ENCODE measurements at places on chromosomes 3 and 15.

DNA sequence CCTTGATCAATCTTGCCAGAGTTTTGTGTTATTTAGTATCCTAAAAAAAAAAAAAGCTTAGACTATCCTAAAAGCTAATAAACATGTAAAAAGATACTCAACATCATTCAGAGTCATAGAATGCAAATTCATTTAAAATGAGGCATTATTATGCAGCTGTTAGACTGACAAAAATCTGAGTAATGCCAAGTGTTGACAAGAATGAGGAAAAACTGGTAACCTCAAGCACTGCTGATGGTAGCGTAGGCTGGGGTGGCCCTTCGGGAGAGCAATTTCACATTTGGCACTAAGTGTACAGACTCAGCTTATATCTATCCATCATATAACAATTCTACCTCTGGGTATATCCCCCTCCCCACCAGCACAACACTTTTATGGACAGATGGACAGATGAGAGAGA, 280.4 kb downstream of the RAP2B start:
- DNase-seq = no peak

DNA sequence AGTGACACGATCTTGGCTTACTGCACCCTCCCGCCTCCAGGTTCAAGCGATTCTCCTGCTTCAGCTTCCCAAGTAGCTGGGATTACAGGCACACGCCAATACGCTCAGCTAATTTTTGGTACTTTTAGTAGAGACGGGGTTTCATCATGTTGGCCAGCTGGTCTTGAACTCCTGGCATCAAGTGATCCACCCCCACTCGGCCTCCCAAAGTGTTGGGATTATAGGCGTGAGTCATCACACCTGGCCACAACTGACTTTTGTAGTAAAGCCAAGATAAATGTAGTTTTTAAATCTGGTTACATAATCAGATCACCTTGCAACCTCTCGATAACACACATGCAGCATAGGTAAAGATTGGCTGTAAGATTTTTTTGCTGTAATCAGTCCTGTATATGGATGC, 657.5 kb upstream of the DPPA4 start:
- no peak for DNase-seq

GRCh38 chr15:41691471-41691870, 31.3 kb downstream of the MGA start:
- DNase-seq = no peak

DNA sequence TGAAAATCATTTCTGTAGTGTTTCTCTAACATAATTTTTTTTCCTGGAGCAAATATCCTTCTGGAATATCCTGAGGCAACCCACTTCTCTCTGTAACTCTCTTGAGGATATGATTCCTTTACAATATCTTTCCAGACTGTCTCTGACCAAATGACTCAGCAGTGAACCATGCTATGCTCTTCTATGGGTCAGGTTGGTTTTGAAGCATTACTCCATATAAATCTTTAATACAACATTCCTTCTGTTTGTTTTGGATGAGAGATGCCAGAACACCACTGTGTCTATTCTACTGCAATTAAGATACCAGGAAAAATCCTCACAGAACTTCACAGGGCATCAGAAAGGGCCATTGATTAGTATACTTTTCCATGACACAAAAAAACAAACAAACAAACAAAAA, 626.4 kb upstream of the ZNF385D start:
- no peak for DNase-seq

- DNase-seq = no peak
These were observed 22.0 kb downstream of the SLC15A2 start for GRCh38 chr3:121916189-121916588.

- DNase-seq = peak; percentile 15
These were observed 26.5 kb downstream of the IQGAP1 start for GRCh38 chr15:90414408-90415028.

DNA sequence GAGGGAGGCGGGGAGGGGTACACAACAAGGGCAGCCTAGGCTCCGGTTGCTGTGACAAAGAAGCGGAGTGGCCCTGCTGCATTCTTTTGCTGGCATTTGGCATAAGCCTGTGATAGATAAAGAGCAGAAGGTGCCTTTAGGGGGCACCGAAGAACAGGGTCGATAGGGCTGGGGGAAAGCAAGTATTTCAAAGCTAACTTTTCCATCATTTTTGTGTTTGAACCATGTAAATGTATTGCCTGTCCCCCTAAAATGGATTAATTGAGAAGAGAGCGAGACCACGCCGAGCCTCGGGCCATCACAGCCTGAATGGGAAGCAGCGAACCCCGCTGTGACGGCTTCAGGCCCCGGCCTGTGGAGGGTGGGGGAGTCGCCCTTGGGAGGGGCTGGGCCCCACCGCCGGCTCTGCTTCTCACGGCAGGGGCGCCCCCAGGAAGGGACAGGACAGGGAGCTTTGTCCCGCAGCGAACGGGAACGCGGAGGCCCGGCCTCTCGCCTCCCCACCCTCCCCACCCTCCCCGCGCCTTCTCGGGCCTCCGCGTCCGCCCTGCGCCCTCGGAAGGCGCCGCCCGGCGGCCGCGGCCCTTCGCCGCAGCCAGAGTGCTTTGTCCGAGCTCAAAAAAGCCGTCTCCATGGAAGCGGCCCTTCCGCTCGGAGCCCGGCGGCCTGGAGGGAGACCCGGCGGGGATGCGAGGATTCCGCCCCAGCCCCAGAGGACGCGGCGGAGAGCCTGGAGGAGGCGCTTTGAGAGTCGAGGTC, 32.4 kb upstream of the ALDH1L1 start:
- DNase-seq = no peak

GRCh38 chr15:42367041-42367440, 7.7 kb downstream of the CAPN3 start:
- no peak for DNase-seq

- DNase-seq = no peak
These were observed 769.5 kb downstream of the GRM7 start for GRCh38 chr3:7630351-7630911.

GRCh38 chr3:70179111-70179510, 133.3 kb downstream of the MDFIC2 start:
- no peak for DNase-seq

GRCh38 chr15:69562564-69562963, 109.9 kb downstream of the RPLP1 start:
- no peak for DNase-seq

DNA sequence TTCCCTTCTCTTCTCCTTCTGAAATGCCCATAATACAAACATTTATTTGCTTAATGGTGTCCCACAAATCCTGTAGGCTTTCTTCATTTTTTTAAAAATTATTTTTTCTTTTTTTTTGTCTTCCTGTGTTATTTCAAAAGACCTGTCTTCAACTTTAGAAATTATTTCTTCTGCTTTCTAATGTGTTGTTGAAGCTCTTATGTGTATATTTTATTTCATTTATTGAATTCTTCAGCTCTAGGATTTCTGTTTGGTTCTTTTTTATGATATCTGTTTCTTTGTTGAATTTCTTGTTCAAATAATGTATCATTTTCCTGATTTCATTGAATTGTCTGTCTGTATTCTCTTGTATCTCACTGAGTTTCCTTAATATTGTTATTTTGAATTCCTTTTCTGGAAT, 63.1 kb downstream of the AP4E1 start:
- DNase-seq = no peak

GRCh38 chr3:47009225-47010110, 30.0 kb downstream of the NBEAL2 start:
- peak; percentile 82 for DNase-seq

DNA sequence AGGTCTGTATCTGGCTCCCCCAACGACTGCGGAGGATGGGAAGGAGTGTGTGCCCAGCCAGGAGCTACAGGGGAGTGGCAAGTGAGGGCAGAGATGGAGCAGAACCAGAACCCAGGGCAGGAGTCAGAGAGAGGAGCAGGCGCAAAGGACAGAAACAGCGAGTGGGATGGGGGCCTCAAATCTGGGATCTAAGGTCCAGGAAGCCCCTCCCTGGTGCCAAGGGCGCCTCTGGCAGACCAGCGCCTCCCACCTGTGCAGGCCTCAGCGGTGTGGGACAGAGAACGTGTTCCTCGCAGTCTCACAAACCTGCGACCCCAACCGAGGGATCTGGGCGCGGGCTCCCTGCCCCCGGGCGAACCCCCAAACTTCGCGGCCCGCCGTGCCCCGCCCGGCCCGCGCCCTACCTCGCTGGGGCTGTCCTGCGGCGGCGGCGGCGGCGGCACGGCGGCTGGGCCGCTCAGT, 301 bp downstream of the PCBP4 start:
- DNase-seq = no peak

DNA sequence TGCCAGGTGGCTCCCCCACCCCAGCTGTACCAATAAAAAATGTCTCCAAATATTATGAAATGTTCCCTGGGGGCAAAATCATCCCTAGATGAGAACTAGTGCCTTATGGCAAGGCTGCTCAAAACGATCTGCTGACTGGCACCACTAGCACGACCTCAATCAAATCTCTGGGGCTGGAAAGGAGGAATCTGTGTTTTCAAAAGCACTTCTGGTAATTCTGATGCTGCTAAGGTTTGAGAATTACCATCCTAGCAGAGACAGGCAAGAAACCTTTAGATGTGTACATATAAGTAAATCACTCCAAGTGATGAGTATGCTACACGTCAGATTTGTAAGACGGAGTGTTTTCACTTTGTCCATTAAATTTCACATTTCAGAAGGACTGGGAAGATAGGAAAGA, 360.1 kb upstream of the THRB start:
- DNase-seq = no peak

GRCh38 chr15:60673918-60674558, 195.1 kb upstream of the ICE2 start:
- DNase-seq = peak; percentile 58

- no peak for DNase-seq
These were observed 581.4 kb upstream of the LMCD1 start for GRCh38 chr3:7920211-7920610.

DNA sequence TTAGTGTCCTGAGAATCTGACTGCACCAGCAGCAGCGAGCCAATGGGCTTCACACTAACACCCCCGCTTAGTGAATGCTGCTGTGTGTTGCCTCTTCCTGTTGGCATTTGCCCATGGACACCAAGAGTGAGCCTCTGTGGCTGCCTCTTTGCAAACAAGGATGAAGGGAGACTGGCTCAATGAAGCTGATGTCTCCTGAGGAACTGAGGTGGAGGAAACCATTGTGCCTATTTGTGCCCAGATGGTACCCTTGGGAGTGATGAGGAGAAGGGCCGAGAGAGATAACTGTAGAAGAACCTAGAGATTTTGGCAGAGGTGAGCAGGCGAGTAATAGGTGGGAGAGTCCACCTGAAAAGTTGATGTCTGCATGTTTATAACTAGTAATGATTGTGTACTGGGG, 51.2 kb downstream of the IL20RB start:
- no peak for DNase-seq

DNA sequence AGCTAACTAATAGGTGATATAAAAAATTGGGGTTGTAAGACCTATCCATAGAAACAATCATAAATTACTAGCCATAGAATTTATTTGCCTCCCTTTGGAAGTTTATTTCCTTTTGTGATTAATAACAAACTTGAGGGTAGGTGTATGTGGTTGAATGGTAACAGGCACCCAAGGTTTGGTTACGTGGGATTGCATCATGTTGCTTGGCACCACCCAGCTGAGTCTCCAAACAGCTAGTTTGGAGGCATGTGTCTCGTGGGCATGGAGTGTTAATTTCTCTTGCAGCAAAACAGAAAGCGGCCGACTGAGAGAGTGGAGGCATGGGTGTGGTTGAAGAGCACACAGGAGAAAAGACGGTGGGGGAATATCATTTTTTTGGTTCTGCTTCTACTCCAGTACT, 441.4 kb downstream of the CNTN4 start:
- no peak for DNase-seq

DNA sequence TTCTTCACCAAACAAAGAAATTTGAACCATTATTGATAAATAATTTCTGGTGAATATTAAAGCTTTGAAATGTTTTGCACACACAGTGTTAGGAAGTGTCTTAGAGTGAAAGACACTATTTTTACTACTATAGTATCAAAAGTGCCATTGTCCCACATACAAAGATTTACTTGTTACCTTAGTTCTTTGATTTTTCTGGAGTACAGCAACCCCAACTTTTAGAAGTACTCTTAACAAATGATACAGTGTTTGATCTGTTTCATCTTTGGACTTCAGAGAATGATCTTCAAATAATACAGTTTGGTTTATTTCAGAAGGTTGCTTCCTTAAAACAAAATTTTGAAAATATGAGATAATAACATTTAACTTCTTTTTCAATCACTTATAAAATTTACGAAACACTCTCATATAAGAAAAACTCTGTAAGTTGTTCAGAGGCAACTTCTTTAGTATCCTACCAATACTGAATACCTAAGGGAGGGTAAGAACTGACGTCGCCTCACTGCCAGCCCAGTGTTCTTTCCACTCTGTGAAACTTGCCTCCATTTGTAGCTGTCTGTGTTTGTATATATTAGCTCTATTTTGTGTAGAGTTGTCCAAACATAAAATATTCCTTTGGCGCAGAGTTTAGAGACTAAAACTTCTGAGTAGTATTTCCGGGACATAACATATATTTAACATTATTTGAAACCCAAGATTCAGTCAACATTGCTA, 464.2 kb downstream of the LPP start:
- DNase-seq = no peak

- DNase-seq = no peak
These were observed 37.1 kb downstream of the ZNF106 start for GRCh38 chr15:42453826-42454225.

DNA sequence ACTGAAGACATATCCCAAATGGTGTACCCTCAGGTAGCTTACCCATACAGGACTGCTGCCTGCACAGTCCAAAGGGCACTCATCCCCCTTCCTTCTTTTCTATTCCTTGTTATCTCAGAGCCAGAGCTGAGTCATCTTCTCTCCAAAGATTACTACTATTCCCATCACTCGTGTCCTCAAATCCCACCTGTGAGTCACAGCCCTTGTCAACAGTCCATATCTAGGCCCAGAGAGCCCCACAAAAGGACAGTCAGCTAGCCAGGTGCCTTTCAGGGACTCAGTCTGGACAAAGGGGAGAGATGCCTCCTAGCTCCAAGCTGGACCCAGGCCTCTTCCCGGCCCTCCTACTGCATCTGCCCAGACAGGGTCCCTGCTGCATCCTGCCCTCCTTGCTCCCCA, 11.0 kb downstream of the PARP16 start:
- DNase-seq = no peak

GRCh38 chr15:64686130-64686735, 89.2 kb downstream of the RBPMS2 start:
- DNase-seq = peak; percentile 52

DNA sequence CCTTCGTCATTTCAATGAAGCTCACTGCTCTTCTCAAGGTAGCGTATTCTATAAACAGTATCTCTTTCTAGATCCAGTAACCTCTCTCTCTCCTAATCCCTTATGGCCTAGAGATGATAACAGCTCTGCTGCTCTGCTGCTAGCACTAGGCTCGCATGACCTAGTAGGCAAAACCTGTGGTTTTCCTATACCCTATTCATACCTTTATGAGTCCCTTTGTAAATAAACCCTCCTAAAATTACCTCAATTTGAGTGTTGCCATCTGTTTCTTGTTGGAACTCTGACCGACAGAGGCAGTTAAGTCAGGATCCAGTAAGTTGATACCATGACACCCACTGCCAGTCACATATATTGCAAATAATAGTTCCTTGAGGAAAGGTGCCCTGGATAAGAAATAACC, 7.3 kb downstream of the CCDC14 start:
- no peak for DNase-seq

GRCh38 chr15:85010386-85011159, 28.9 kb downstream of the PDE8A start:
- DNase-seq = no peak
